Activated CD4-positive, alpha-beta memory T cell treated with anti-CD3 and anti-CD28 coated beads for 36 hours (primary cell): ENCODE measurements at places on chromosomes 7 and 10.

DNA sequence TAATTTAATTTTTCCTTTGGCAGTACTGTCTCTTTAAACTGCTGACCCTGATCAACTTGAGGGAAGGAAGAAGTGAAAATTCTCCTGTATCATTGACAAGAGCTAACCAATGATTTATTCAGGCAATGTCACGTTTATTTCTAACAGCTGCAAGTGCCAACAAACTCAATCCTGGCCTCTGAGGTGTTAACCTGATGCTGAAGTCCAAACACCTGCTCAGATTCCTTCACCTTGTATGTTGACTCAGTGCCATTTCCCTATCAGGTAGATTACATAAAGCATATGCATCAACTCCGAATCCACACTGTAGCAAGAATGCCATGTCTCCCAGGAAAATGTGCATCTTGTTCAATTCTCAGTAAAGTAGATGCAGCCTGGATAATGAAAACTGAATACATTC lies 820.0 kb downstream of the XPNPEP1 start:
- DNase-seq: no peak
- H3K4me3 ChIP-seq: no peak overlapping the region
- no peaks in the 10 kb centered on the region for H3K36me3 ChIP-seq
- no peak overlapping the region for H3K27ac ChIP-seq
- no peaks in the 10 kb centered on the region for H3K4me1 ChIP-seq
- no peaks in the 10 kb centered on the region for H3K27me3 ChIP-seq

DNA sequence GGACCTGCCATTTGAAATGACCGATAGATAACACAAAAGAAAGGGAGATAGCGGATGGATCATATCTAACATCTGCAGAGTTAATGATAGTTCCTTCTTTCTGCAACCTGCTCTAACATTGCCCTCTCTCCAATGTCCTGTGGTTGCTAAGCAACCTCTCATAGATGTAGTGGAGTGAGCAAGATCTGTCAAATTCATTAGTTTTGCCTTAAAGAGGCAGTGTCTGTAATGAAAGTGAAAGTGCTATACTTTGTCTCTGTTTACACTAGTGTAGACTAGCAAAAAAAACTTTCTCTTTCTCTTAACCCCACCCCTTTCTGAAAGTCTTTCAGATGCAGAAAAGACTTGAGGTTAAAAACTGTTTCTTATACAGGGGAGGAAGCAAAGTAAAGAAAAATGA lies 1196.9 kb downstream of the SORCS3 start:
- H3K4me3 ChIP-seq: peak overlapping the region; percentile 45
- H3K36me3 ChIP-seq: no peaks in the 10 kb centered on the region
- peaks cover 15% of the 10 kb centered on the region for H3K4me1 ChIP-seq
- H3K27me3 ChIP-seq: no peaks in the 10 kb centered on the region

- no peaks in the 10 kb centered on the region for H3K4me1 ChIP-seq
- H3K36me3 ChIP-seq: no peaks in the 10 kb centered on the region
- peaks cover 11% of the 10 kb centered on the region for H3K27me3 ChIP-seq
- no peak overlapping the region for H3K4me3 ChIP-seq
Observed at GRCh38 chr7:28560767-28561166, 148.4 kb downstream of the CREB5 start.

DNA sequence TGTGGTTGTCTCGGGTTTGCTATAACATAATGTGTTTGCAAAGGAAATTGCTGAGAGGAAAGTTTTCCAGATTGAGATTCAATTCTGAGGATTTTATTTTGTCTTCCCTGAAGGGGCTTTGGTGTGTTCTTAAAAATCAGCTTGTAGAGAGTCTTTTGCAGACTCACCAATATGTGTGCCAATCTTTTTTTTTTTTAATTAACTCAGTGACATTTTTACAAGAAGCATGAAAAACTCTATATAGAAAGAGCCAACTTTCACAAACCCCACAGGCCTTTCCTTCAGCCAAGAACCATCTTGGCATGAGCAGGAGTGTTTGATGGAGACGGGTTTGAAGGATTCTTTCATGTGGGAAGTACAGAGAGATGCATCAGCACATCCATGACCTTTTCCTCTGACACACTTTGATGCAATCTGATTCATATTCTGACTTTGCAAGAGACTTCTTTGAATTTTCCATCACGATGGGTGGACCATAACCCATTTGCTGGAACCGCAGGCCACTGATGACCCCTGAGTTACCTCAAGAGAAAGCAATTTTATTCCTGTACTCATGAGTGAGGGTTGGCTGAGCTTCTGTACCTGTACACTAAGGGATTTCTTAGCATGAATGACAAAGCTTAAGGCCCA lies 892.6 kb downstream of the XPNPEP1 start:
- H3K4me3 ChIP-seq: no peak overlapping the region
- no peak overlapping the region for H3K27ac ChIP-seq
- H3K4me1 ChIP-seq: no peaks in the 10 kb centered on the region
- DNase-seq: no peak

- H3K27me3 ChIP-seq: no peaks in the 10 kb centered on the region
- peak overlapping the region; percentile 99 for H3K27ac ChIP-seq
- H3K4me1 ChIP-seq: peaks cover 46% of the 10 kb centered on the region
- DNase-seq: peak; percentile 76
- H3K4me3 ChIP-seq: peak overlapping the region; percentile 100
Observed at GRCh38 chr10:72088889-72089575, 681 bp upstream of the SPOCK2 start.

- peak overlapping the region; percentile 59 for H3K4me3 ChIP-seq
- peak; percentile 71 for DNase-seq
- no peaks in the 10 kb centered on the region for H3K27me3 ChIP-seq
- H3K4me1 ChIP-seq: peaks cover 15% of the 10 kb centered on the region
- H3K36me3 ChIP-seq: peaks cover 20% of the 10 kb centered on the region
Observed at GRCh38 chr10:119030421-119031250, 1.1 kb downstream of the NANOS1 start.

DNA sequence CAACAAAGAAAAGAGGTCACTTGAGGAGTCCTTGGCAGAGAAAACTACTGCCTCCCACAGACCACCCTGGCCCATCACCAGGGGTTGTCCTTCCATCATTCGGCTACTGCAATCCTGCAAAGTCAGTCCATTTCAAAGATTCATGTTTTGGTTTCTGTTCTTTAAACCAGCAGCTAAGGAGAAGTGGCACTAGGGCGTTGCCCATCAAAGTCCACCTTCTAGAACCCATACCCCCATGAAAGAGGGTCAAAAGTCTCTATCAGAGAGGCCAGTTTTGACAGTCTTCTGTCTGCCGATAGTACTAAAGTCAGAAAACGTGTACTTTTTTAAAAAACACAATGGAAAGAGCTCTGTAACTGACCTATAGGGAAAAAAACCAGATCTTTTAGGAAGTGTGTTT lies 14.4 kb downstream of the CCDC6 start:
- DNase-seq: no peak
- H3K4me3 ChIP-seq: no peak overlapping the region
- H3K27me3 ChIP-seq: no peaks in the 10 kb centered on the region
- peaks cover 16% of the 10 kb centered on the region for H3K36me3 ChIP-seq

GRCh38 chr7:41039981-41040380 lies 662.9 kb downstream of the INHBA start:
- H3K4me3 ChIP-seq: no peak overlapping the region
- no peak for DNase-seq
- no peaks in the 10 kb centered on the region for H3K36me3 ChIP-seq
- no peaks in the 10 kb centered on the region for H3K4me1 ChIP-seq

GRCh38 chr10:48802611-48803071 lies 118.0 kb downstream of the WDFY4 start:
- H3K27me3 ChIP-seq: peaks cover 4% of the 10 kb centered on the region
- no peak overlapping the region for H3K4me3 ChIP-seq
- H3K27ac ChIP-seq: no peak overlapping the region
- H3K4me1 ChIP-seq: peaks cover 24% of the 10 kb centered on the region
- H3K36me3 ChIP-seq: peaks cover 5% of the 10 kb centered on the region
- no peak for DNase-seq
